ENCODE measurements at places on chromosomes 7 and 10.

DNA sequence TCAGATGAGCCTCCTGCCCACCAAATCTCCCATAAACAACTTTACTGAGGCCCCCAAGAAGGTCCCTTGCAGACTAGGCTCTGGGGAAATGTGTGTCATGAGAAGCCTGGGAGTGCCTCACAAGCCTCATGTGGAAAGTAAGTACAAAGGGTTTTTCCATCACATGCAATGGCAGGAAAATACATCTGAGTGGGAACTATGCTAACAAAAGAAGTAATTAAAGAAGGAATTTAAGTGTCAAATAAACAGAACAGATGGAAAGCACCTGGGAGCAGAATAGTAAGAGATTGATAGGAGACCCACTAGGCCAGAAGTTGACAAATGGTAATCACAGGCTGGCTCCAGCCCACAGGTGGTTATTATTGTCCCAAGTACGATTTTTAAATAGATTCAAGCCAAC, 20.5 kb downstream of the GSAP start:
- DNase-seq: no peak

- DNase-seq: no peak
Observed at GRCh38 chr7:20219446-20220292, 2.5 kb upstream of the MACC1 start.

- no peak for DNase-seq
Observed at GRCh38 chr7:18459484-18460245, 35.9 kb upstream of the HDAC9 start.

DNA sequence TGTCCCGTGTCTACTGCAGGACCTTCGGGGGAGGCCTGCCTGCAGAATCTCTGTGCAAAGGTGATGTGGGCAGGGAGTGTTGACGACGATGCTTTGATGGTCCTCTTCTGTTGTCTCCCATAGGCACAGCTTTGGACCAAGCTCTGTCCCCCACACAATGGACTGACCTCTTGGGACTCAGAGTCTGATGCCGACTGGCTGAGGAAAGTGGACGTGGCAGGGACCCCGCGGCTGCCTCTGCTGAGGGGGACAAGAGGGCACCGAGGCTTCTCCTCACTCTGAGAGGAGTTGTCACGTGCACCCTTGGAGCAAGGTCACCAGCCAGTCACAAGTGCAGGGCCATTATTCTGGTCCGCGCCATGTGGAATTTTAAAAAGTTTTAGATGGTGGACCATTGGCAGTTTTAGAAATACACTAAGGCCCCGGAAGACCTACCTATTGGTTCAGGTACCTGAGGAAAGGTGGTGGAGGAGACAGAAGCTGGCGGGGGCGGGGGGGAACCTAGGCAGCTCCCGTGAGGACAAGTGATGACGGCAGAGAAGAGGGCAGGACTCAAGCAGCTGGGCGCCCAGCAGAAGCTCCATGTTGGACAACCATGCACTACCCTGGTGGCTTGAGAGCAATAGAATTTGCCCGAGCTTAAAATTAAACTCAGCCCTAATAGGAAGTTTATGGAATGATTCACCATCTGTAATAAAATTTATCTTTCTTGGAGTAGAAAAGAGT, 331.4 kb downstream of the PTPRN2 start:
- DNase-seq: no peak

- DNase-seq: no peak
Observed at GRCh38 chr10:29326886-29327745, 38.2 kb downstream of the LYZL1 start.

GRCh38 chr7:1249731-1250130, 17.1 kb downstream of the UNCX start:
- no peak for DNase-seq

- DNase-seq: no peak
Observed at GRCh38 chr10:59654007-59654406, 55.6 kb downstream of the SLC16A9 start.

GRCh38 chr7:157976406-157976805, 611.2 kb downstream of the PTPRN2 start:
- DNase-seq: no peak

DNA sequence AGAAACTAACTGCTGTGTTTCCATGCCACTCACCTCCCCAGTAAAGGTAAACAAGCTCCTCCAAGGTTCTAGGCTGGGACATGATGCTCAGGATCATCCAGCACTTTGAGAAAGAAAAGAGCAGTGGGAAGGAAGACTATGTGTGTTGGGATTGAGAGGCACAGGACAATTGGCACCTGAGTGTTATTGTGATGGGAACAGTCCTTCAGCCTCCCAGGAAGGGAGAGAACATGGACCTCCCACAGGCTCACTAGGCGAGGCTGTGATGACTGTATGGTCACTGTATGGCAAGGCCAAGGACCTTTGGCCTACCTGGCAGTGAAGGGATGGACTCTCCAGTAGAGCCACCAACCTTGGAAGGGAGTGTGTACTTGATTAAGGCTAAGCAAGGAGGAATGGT, 123.2 kb upstream of the UNC5B start:
- peak; percentile 10 for DNase-seq

DNA sequence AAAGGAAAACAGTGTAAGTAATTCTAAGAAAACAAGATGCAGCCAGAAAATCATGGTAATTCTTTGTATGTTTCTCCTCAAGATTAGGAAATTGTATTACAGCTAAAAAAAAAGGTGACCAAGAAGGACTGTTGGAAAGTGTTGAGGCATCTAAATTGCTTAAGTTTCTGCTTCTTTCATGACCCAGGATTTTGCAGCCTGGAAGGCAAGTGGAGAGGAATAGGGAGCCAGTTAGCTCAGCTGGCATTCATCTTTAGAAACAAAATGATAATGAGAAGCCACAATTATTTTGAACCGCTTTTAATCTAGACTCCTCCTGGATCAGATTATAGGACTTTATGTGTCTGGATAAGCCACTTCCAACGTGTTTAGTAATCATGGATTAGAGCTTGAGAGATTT, 56.8 kb upstream of the TMEM229A start:
- no peak for DNase-seq

- DNase-seq: no peak
Observed at GRCh38 chr10:778626-779330, 89.3 kb upstream of the DIP2C start.

DNA sequence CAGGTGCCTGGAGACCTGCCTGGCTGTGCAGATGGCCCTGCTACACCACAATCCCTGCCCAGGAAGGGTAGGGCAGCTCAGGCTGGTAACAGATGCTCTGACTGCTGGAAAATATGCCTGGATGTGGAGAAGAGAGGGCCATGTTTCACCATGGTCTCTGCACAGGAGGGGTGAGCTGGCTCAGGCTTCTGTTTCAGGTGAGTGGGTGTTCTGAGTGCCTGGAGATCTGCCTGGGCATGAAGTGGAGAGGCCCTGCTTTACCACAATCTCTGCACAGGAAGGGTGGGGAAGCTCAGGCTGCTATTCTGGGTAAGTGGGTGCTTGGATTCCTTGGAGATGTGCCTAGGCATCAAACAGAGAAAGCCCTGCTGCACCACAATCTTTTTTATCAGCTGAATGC, 350.1 kb downstream of the KIF20B start:
- DNase-seq: no peak

Measured in activated T-cell treated with anti-CD3 and anti-CD28 coated beads, Interleukin-2, amount 50 U/mL, for 48 hours (primary cell).